ENCODE measurements at places on chromosomes 5 and 9.

DNA sequence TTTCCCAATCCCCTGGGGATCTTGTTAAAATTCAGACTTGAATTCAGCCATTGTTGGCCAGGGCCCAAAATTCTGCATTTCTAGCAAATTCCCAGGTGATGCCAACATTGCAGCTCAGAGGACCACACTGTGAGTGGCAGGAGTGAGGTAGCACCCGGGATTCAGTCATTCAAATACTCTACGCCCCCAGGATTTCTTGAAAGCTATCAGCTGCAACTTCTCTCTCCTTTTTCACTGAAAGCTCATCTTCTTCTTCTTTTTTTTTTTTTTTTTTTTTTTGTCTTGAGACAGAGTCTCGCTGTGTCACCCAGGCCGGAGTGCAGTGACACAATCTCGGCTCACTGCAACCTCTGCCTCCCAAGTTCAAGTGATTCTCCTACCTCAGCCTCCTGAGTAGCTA lies 19.3 kb upstream of the ANKH start:
- no peak for DNase-seq

GRCh38 chr5:81848362-81848880 lies 97.5 kb upstream of the SSBP2 start:
- no peak for DNase-seq

- DNase-seq = peak; percentile 22
These were observed 440.9 kb downstream of the ENC1 start for GRCh38 chr5:74199436-74200210.

GRCh38 chr5:171825051-171825450 lies 39.4 kb downstream of the SMIM23 start:
- no peak for DNase-seq

DNA sequence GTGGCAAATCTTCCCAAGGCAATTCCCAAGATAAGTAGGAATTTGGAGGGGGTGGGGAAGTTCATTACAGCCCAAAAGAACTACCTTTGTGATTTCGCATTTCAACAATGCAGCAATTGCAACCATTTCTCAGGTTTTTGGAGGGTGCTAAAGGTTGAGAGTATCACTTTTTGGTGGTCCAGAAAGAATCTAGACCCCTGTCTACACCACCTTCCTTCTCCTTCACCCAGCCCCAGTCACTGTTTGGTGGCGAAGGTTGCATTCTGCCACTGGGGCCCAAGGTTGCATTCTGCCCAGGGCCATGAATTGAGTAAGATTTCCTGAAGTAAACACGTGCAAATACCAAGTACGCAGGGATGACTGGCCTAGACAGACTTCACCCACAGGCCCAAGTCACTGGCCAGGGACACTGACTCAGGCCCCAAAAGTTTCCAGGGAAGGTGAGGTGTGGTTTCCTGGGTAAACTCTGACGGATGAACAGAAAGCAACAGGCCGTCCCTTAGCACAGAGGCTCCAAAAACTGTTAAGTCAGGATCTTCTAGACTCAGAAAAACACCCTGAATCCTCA lies 5.7 kb downstream of the PDE6A start:
- DNase-seq = no peak

DNA sequence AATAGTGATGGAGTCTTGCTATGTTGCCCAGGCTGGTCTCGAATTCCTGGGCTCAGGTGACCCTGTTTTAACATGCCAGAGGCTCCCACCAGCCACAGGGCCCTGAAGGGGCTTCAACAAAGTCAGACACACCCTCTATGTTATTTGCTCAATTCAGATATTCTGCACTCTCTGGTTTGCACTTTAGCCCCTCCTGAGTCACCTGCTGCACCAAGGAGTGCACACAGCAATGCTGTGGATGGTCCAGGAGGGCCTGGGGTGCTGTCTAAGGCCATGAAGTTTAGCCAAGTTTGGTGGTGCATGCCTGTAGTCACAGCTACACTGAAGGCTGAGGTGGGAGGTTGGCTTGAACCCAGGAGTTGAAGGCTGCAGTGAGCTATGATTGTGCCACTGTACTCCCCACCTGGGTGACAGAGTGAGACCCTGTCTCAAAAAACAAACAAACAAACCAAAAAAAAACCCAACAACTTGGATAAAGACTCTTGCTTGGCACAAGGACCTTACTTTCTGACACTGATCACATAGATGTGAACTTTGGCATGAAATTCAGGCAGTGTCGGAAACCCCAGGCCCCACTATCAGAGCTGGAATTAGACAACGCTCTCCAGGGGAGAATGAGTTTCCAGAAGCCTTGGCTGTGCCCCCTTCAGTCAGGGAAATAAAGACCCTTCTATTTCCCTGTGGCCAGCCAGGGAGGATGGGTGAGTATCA lies 39.7 kb upstream of the CDKN2AIPNL start:
- no peak for DNase-seq

- DNase-seq = no peak
These were observed 100.4 kb upstream of the SEMA6A start for GRCh38 chr5:116674881-116675625.

GRCh38 chr9:135926402-135927194 lies 19.3 kb upstream of the CAMSAP1 start:
- no peak for DNase-seq

DNA sequence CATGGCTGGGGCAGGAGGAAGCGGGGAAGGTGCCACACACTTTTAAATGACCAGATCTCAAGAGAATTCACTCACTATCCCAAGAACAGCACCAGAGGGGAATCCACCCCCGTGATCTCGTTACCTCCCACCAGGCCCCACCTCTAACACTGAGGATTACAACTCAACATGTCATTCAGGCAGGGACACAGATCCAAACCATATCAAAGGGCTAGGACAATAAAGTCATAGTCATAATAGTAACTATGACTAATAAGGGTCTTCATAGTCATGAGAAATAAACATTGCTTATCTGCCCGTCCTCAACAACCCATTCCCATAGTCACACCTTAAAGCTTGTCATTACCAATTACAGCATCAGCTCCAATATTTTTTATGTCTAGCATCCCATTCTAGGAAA lies 65.3 kb upstream of the SMC2 start:
- no peak for DNase-seq

GRCh38 chr5:135750506-135750905 lies 84.0 kb upstream of the SLC25A48 start:
- DNase-seq = no peak

DNA sequence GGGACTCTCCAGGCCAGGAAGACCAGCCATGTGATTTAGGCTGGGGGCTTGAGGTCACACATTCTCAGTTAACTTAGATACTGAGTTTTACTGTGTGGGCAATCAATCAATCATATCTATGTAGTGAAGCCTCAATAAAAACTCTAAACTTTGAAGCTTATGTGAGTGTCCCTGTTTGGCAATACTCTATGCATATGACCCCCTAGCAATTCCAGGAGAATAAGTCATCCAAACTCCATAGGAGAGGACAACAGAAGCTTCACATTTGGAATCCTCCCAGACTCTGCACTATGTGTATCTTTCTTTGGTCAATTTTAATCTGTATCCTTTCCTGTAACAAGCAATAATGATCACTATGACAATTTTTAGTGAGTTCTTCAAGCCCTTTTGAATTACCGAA lies 216.8 kb upstream of the RGMB start:
- DNase-seq = no peak

GRCh38 chr5:73641811-73642210 lies 15.8 kb downstream of the ARHGEF28 start:
- DNase-seq = no peak

GRCh38 chr9:107928701-107929371 lies 439.3 kb upstream of the KLF4 start:
- no peak for DNase-seq

- no peak for DNase-seq
These were observed 1.7 kb upstream of the SYNPO start for GRCh38 chr5:150638488-150639376.

GRCh38 chr5:139262059-139262741 lies 31.3 kb upstream of the MATR3 start:
- no peak for DNase-seq

DNA sequence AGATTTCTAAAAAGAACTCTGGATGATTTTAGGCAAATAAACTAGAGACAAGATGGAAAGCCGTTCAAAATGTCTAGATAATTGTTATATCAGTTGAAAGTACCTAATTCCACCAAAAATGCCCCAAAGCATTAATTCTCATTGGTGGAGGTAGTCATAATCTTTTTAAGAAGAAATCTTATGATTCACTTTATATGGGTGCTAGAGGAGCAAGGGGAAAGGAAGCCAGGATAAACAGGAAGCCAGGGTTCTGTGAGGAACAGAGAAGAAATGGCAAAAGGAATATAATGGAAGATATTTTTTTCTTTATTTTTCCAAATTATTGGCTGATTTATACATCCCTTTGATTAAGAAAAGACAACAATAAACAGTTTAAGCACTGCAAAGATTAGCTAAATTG lies 7.8 kb downstream of the YIPF5 start:
- DNase-seq = no peak

- no peak for DNase-seq
These were observed 93.3 kb upstream of the CDKN2B start for GRCh38 chr9:22102146-22103053.

All from NCI-H774 (cell line).